NCI-H2081 treated with DMSO at 0.1 percent for 48 hours (cell line): ENCODE measurements at places on chromosomes 13 and 19.

- no peak for DNase-seq
These were observed 6.3 kb downstream of the KCTD12 start for GRCh38 chr13:76879883-76880270.

DNA sequence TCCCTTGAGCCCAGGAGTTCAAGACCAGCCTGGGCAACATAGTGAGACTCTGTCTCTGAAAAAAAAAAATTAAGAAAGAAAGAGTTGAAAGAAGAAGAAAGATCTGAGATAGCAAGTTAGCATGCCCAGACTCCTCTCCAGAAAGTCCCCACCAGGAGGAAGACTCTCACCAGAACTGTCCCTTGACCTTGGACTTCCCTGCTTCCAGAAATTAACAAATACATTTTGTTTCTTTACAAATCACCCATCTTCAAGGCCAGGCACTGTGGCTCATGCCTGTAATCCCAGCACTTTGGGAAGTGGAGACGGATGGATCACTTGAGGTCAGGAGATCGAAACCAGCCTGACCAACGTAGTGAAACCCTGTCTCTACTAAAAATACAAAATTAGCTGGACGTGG is 44.3 kb upstream of the KLF2 start:
- DNase-seq: no peak

GRCh38 chr13:48443442-48444208 is 30.7 kb upstream of the LPAR6 start:
- no peak for DNase-seq

- DNase-seq: no peak
These were observed 4.0 kb downstream of the DDX39A start for GRCh38 chr19:14414926-14415690.

DNA sequence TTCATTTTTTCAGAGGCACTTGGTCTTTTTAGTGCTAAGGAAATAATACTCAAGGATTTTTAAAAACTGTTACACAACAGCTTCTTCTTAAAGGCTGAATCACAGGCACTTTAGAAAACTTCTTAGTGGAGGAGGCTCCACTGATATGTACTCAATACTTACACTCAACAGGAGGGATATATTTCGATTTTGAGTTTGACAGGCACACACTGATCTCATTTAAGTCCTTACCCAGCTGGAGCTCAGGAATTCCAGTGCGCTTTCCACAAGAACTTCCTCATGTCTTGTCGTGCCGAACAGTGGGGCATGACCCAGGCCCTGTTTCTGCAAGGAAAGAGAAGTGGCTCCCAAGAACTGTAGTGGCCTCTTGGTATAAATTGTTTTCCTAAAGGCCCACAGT is 103.8 kb downstream of the RGCC start:
- no peak for DNase-seq

GRCh38 chr19:17718947-17719711 is at the start of gene MAP1S:
Gene MAP1S, plus strand, starts transcription at chr19:17719480. Its CDS starts 23 bp downstream, at chr19:17719503.
- no peak for DNase-seq
